ENCODE measurements at places on chromosomes 5 and 9.

GRCh38 chr9:69971643-69972449 is 71.8 kb upstream of the MAMDC2 start:
- DNase-seq = peak; percentile 7

DNA sequence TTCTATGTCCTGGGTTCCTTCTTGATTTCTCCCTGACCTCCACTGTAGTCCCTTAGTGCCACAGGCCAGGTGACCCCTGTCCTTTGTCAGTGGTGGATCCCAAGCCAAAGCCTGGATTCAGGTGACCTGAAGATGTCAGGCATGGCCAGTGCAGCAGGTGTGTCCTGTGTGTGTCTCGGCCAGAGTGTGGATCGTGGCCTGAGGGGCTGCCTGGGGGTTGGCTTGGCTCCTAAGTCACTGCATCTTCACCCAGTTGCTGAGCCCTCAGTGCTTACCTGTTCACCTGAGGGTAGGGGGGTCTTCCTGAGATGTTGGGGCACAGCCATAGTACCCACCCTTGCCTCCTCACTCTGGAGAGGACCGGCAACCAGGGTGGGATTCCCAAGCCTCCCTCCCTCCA is 61.8 kb upstream of the PITX1 start:
- no peak for DNase-seq

DNA sequence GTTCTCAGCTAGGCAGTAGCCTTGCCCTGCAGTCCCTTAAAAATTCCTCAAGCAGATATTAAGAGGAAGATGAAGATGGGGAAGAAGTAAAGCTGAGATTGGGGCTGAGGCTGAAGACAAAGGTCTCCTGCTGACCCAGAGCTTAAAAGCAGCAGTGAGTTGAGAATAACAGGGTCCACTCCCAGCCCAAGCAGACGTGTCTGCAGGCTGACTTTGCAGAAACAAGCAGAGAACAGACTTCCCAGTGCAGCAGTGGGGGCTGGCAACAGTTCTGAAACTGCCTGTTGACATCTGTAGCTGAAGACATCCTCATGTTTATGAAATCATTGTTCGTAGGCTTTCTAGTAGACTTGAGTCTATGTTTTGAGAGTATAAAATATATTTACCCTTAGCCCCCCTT is 1.1 kb downstream of the CTXN3 start:
- DNase-seq = no peak

DNA sequence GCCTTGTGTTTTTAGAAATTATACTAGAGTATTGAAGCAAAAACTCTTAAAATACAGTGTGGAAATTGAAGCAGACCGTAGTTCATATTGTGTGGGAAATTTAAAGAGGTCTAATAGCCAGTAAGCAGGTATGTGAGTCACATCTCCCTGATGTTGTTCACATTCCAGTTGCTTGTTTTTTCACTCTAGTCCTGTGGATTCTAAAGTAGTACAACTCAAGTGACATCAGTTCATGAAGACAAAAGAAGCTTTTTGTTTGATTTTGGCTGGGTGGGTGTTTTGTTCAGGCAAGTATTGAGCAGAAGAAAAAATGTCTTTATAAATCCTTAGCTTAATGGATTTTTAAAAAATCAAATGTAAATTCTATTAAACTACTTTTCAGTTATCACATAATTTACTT is 216.2 kb downstream of the MAN2A1 start:
- DNase-seq = no peak

- DNase-seq = no peak
Measured at GRCh38 chr9:119337573-119337972, 31.7 kb downstream of the BRINP1 start.

DNA sequence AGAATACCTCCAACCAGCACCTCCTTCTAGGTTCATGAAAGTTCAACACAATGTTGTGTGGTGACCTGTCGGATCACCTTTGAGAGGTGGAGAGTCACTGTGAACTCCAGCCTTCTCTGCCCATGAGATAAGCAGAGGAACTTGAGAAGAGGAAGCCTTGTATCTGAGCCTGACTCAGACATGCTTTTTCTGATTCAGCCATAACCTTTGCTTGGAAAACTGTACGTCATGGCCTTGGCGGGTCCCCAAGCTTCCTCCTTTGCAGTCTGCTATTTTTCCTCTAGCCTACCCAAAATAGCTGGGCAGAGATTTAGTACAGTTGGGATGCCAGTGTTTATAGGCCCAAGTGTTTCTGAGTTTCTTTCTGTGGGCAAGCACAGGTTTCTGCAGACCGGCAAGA is 274.7 kb downstream of the CETN3 start:
- no peak for DNase-seq

DNA sequence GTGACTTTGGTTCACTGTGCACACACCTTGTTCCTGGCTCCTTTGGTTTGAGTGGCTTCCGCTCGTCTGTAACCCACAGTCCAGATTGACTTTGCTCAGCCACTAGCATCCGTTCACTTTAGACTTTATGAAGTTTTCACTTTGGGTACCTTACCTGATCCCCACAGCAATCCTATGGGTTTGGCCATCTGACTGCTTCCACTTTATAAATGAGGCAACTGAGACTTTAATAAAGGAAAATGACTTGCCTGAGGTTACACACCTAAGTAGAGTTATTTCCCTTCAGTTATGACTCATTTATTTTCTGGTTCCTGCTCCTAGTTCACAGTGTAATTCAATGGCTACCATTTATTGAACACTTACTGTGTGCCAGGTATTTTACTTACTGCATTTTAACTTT is 94.2 kb upstream of the SAP30L start:
- no peak for DNase-seq

GRCh38 chr5:169168280-169168679 is 132.7 kb downstream of the SLIT3 start:
- no peak for DNase-seq

DNA sequence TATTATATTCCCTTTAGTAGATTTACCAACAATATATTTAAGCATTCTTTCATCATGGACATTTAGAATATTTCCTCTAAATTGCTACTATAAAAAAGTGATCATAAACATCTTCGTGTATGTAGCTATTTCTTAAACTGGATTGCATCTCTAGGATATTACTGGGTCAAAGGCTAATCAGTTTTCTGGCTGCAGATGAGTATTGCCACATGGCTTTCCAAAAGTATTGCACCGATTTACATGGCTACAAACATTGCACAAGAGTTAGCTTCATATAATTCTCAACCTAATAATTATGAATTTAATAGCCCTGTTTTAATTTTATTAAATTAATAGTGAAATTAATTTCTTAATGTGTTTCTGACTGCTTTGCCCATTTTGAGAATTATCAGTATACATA is 183.4 kb downstream of the DMRT2 start:
- DNase-seq = no peak

DNA sequence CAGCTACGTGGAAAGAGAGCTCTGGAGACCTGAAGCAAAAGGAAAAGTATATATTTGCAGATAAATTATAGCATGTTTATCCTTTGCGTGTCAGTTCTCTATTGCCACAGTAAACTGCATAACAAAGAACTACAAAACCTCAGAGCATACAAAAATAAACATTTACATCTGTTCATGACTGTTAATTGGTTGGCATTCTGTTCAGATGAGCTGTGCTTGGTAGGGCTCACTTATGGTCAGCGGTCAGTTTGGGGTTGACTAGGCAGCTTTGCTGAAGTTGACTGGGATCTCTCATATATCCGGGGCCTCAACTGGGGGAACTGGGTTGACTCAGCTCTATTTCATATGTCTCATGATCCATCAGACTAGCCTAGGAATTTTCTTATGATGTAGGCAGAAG is 257.7 kb downstream of the TLE1 start:
- DNase-seq = no peak
